ENCODE measurements at places on chromosomes 1 and 21.
A peak's percentile ranks its signal among the peaks of the same experiment; 100 is the strongest.

DNA sequence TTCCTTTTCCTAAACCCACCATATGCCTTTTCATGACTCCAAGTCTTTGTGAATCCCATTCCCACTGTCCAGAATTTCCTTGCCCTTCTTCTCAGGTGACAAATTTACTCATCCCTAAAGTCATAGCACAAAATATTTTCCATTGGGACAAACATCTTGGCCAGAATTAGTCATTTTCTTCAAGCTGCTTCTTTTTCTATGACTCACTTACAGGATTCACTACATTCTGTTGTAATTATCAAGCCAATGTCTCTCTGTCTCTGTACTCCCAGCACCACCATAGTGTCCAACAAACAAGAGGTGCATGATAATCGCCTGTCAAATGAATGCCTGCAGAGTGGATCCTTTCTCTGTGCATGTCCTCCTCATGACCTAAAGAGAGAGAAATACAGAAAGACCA lies 37.8 kb downstream of the SGIP1 start:
- no peak for DNase-seq

DNA sequence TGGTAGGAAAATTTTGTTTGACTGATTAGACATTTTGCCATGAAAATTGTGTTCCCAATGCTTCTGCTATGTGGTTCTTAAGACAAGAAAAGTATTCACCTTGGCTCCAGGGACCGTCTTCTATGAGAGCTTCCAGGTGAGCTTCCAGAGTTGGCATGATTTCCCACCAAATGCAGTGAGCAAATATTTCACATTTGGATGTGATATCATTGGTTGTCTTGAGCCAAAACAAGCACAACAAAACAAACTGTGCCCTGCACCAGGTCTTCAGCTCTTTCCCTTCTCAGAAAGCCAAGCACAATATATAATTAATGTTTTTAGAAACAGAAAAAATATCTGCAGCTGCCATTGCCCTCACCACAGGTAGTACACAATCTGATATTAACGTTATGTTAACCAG lies 1009.0 kb downstream of the PLA2G4A start:
- no peak for DNase-seq

DNA sequence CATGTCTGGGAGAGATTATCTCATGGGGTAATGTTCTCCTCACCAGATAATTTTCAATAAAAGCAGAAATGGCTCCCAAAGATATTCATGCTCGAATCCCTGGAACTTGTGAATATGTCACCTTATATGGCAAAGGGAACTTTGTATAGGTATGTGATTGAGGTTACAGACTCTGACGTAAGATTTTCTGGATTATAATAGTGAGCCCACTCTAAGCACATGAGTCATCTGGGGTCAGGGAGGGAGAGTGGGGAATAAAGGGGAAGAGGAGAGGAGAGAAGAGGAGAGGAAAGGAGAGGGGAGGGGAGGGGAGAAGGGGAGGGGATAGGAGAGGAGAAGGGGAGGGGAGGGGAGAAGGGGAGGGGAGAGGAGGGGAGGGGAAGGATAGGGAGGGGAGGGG lies 1193.9 kb downstream of the PLA2G4A start:
- no peak for DNase-seq

DNA sequence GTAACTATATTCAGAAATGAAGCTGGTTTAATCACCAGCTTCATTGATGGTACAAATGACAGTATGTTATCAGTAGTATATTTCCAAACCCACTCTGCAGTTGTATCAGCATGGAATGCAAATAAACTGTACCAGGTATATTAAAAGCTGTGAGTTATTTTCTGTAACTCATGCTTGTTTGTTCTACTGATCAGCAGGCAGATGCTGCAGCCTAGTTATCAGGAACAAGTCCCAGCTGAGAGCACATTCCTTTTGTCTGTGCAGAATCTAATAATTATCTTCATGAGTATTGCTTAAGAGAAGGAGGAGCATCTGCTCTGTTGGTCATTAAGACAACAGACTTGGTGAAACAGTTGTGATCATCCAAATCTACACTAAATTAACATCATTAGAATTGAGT lies 1331.1 kb downstream of the MRPL39 start:
- DNase-seq = no peak

DNA sequence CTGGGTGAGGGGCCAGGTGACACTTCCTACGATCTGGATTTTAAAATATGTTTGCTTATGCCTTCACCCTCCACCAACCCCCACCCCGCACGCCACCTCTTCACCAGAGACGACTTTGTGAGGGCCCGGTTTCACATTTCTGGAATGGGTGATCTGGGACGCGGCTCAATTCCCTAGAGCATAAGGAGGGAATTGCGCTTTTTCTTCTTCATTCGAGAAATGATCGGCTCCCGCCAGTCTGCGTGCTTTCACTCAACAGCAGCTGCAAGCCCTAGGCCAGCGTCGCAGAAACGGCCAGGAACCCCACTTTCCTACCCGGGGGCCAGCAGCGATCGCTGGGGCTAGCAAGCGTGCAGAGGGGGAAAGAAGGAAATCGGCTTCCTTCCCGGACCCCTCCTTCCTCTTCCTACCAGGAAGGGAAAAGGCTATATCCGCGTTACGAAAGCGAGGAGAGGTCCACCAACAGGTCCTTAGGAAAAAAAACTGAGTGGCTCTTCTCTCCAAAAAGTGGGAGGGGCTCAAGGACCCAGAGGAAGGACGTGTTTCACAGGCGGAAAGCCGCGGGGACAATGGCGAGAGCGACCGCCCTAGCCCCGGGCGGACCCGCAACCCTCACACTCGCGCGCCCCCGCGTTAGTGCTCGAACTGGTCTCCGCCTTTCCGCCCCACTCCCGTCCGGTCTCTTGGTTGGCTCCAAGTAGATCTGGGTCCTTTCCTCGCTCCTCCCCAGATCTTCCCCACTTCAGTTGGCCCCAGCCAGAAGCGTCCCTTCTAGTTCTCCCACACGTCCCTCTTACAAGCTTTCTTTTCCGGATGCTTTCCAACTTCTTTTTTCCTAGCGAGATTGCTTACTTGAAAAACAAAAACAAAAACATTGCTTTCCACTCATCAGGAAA lies 1.1 kb upstream of the ADAMTS1 start:
- peak; percentile 90 for DNase-seq

GRCh38 chr1:156751451-156751756 lies at the start of gene HDGF:
TSS of gene HDGF (minus strand) at chr1:156751675. CDS start at chr1:156751429, 246 bp downstream.
- DNase-seq = no peak

DNA sequence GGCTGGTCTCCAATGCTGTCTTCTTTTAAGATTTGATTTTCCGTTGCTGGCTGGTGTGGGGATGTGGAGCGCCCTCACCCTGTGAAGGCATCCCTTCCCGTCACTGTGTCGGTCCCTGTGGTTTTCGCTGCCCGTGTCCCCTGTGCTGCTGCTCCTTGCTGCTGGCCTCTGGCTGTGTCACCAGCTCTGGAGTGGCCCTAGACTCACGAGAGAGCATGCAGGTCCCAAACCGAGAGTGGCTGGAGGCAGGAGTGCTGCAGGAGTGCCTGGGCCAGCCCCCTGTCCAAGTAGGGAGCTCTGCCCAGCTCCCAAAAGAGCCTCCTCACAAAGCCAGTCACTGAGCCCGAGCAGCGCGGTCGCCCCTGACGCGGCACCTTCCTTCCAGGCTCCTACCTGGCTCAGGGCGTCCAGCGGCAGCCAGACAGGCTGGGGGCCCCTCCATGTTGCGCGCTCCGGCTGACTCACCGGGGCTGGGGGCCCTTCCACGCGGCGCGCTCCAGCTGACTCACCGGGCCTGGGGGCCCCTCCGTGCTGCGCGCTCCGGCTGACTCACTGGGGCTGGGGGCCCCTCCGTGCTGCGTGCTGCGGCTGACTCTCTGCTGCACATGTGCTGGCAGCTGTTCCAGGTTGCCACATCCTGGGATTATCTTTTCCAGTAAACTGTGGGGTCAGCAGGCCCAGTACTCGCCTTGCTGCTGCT lies 106.7 kb upstream of the COL6A1 start:
- peak; percentile 76 for DNase-seq

GRCh38 chr1:95039360-95040031 lies 33.3 kb downstream of the ALG14 start:
- DNase-seq = no peak

GRCh38 chr21:44485254-44485793 lies 30.0 kb downstream of the LRRC3 start:
- DNase-seq = peak; percentile 54

DNA sequence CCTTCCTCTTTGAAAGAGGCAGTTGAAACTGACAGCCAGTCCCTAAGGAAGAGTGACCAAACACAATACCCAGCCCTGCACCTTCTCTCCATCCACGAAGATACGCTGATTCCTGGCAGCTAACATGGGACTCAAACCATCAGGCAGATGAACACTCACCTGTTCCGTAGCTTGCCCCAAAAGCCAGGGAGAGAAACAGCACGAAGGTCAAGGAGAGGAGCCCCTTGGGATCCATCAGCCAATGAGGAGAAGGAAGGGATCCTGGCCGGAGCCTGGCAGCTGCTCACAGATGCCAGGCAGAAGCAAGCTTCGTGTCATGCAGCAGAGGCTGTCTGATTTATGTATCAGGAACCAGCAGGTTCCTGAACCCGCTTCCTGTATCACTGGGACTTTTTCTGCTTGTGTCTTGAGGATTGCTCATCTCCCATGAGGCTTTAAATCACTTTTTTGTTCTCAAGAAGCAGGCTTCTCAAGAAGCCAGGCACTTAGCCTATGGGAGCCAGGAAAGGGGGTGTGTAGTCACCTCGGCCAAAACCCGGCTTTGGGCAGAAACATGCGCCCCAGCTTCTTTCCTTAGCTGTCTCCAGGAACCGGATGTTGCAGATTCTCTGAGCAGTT lies at the start of gene SLAMF1:
Gene SLAMF1 (minus strand): TSS at position 334 of the 618 bp plus-strand sequence. CDS start 99 bp downstream, at position 235.
- no peak for DNase-seq

- no peak for DNase-seq
Measured at GRCh38 chr1:11650331-11650991, 3.8 kb downstream of the FBXO2 start.

- no peak for DNase-seq
Measured at GRCh38 chr1:160748181-160748877, 9.3 kb downstream of the SLAMF7 start.

- no peak for DNase-seq
Measured at GRCh38 chr1:204446413-204447111, 34.9 kb upstream of the PPP1R15B start.

GRCh38 chr1:181397845-181398244 lies 85.5 kb upstream of the CACNA1E start:
- no peak for DNase-seq

DNA sequence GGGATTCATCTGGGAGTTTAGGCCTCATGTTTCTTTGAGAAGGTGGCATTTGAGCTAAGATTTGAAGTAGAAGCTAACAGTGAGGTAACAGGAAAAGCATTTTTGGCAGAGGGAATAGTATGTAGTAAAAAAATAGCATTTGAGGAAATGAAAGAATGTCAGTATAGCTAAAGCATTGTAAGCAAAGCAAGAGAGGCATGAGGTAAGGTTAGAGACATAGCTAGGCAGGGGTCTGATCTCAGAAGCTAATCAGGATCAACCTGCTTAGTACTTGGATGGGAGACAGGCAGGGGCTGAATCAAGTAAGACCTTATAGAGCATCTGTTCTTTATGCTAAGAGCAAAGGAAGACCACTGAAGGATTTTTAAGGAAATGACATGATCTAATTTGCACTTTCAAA lies 4.0 kb downstream of the POLR3C start:
- no peak for DNase-seq

- DNase-seq = no peak
Measured at GRCh38 chr1:217072926-217073325, 349.7 kb upstream of the ESRRG start.

DNA sequence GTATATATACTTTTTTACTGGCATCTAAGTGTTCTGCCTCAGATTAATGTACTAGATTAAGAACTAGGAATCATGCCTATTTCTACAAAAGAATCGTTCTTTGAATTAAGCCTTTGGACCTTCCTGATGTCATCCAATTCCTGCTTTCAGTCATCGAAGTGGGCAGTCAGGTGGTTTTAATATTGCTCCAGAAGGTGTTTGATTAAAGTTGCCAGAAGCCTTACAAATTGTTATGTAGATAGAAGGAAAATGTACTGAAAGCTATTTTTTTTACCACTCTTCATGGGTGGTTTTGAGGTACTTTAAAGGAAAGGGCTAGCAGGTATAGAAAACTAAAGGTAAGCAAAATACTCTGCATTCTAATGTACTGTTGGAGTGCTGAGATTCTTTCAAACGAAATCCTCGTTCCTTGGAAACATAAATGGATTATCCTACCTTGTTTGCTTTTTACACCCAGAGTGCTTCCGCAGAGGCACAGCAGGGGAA lies 716 bp downstream of the CTBS start:
- peak; percentile 1 for DNase-seq

DNA sequence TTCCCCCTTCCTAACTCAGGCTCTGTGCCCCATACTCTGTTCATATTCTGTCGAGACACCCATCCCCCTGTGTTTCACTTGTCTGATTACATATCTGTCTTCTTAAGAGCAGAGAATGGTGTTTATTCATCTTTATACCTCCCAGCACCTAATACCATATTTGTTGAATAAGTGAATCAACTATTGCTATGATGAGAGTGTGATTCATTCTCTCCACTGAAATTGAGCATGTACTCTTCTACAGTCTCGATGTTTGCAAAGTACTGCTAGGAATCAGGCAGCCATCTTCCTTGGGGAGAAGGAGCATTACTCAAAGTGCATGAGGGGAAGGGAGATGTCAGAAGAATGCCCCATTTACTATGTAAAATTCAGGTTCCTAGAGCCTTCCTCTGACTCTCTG lies 27.0 kb downstream of the TBX15 start:
- DNase-seq = no peak

GRCh38 chr1:58762806-58763205 lies 21.0 kb downstream of the JUN start:
- no peak for DNase-seq

Measured in left lung (tissue), 14 donors.